ENCODE measurements at places on chromosomes 6 and 20.

GRCh38 chr6:34680802-34681515, 15.6 kb downstream of the ILRUN start:
- DNase-seq: no peak

DNA sequence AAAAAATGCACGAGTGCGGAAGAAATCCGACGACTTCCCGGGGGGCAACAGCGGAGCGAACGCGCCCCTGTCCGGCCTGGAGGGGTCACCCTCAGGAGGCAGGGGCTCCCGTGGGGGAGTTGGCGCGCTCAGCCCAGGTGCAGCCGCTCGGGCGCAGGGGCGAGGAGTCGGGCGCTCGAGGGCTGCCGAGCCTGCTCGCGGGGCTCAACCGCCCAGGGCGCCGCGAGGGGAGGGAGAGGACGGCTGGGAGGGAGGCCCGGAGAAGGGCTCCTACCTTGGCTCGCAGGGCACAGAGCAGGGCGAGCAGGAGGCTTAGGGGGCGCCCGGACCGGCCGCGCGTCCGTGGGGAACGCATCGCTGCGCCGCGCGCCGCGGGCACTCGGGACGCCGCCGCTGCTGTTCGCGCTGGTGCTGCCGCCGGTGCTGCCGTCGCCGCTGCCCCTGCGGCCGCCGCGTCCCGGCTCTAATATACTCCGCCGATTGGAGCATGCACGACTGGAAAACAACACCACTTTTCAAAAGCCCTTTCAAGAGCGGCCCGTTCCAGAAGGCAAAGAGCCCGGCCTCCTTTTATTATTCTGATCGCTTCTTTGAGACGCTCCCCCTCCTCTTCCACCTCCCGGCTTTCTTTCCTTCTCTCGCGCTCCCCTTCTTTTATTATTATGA, 490 bp downstream of the JAG1 start:
- DNase-seq: no peak

DNA sequence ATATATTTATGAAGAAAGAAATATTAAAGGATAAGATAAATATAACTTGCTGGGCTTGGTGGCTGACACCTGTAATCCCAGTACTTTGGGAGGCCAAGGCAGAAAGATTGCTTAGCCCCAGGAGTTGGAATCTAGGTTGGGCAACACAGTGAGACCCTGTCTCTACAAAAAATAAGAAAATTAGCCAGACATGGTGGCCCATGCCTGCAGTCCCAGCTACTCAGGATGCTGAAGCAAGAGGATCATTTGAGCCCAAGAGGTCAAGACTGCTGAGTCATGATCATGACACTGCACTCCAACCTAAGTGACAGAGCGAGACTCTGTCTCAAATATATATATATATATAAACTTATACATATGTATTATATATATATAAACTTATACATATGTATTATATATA, 164.0 kb downstream of the MRPL14 start:
- no peak for DNase-seq

- DNase-seq: no peak
Measured at GRCh38 chr20:4490045-4490444, 231.7 kb upstream of the PRND start.

DNA sequence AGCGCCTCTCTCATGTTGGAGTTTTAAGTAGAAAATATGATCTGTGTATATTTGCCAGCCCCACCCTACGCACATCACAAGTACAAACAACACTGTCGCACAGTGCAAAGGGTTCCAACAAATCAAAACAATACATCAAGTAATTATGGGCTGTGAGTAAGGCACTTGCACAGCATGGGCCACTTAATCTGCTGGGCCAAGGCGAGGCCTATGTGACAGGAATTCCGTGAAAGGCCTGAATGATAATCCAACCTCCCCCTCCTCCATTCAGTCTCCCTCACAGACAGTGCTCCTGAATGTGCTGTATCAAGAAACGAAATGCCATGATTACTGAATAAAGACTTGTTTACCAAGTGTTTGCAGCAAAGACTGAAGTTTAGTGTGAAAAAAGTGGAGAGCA, 130.1 kb upstream of the SLC2A12 start:
- DNase-seq: no peak

DNA sequence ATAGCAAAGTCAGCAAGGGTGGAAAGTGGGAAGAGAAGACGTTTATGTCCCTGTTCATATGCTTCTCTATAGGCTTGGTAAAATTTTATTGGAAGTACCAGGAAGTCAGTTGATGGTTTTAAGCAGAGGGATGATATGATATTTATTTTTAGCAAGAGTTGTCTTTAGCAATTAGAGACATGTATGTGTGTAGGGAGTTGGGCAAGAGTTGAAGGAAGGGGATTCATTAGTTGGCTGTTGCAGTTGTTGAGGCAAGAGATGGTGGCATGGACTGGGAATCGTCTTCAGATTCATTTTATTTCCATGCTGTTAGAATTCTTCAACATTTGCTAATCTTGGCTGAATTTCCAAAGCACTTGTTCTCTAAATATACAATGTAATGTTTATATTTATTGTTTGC, 85.6 kb downstream of the QKI start:
- no peak for DNase-seq

DNA sequence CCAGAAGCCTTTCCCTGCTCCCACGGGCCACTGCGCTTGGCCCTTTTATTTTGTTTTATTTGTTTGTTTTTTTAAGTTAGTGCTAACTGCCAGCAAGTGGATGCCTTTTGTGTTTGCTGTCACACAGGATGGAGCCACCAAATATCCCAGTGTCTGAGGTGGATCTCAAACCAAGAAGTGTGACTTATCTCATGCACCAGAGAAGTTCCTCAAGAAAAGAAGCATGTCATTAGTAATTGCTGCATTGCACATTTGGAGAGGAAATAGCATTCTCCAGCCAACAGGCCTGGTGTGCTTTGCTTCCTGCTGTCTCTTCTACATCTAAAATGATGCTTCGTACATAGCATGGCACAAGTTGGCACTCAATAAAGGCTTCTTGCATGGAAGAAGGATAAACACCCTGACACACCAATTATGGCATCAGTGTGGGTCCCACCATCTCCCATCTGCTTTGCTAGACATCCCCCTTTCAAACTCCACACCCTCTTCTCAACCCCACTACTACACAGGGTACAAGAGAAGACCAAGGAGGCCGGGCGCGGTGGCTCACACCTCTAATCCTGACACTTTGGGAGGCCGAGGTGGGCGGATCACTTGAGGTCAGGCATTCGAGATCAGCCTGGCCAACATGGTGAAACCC, 1.9 kb upstream of the ATP9A start:
- DNase-seq: no peak

GRCh38 chr20:60467078-60467477, 508.9 kb downstream of the CDH26 start:
- no peak for DNase-seq

- DNase-seq: no peak
Measured at GRCh38 chr6:68086199-68086598, 548.9 kb upstream of the ADGRB3 start.

- no peak for DNase-seq
Measured at GRCh38 chr20:57493091-57493615, 31.8 kb downstream of the CTCFL start.

Data from NCI-H2081 treated with DMSO at 0.1 percent for 48 hours (cell line).